Cortex of kidney (tissue), 1 donor: ENCODE measurements at places on chromosomes 7 and 10.

- no peak for DNase-seq
These were observed 54.1 kb upstream of the AKR1C1 start for GRCh38 chr10:4909118-4909517.

DNA sequence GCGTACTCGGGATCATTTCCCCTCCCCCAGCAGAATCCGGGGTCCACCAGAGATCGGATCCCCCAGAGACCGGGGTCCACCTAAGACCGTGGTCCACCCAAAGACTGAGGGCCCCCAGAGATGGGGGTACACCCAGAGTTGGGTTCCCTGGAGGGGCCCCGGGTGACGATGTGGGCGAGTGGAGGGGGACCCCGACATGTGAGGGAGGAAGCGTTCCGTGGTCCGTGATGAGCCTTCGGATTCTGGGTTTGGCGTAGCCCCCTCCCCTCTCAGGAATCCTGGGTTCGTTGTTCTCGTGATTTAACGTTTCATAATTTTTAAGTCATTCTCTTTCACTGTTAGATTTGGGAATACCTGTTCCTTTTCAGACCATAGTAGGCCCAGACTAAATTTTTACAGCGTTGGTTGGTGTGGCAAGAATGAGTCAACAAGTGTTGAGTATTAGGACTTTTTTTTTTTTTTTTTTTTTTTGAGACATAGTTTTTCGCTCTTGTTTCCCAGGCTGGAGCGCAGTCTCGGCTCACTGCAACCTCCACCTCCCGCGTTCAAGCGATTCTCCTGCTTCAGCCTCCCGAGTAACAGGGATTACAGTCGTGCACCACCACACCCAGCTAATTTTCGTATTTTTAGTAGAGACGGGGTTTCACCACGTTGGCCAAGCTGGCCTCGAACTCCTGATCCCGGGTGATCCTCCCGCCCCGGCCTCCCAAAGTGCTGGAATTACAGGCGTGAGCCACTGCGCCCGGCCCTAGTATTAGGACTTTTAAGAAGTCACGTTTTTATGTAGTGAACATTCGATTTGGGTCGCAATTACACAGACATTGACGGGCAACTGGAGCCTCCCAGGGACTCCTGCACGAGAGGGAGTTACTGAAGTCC is 672 bp downstream of the GTPBP4 start:
- DNase-seq, result no peak

DNA sequence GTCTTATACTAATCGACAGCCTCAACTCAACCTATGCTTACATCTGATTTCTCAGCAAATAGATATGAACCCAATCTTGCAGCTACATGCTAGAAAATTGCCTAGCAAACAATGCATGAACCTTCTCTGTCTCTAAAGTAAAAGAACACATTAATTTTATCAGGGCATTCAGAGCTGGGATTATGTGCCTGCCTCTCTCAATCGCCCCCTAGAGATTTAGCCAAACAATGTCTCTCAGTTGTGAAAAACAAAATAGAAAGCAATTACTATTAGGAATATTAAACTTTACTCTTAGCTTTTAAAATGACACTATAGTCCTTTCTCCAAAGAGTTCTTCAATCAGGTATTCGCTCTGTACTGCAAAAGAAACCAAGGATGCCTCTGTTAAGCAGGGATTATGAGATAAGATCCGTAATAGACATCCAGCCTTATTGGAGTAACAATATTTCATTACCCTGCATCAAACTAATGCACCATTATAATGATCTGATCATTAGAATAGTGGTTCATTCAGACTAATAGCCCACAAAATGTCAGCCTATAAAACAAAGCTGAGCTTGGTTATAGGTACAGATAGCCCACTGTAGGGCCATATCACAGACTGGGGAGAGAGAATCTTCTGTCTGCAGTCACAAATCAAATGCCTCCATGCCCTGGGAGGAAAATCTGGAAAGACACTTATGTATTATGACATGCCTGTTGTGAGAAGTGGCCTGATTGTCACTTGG is 736.9 kb downstream of the PARD3 start:
- DNase-seq, result no peak

DNA sequence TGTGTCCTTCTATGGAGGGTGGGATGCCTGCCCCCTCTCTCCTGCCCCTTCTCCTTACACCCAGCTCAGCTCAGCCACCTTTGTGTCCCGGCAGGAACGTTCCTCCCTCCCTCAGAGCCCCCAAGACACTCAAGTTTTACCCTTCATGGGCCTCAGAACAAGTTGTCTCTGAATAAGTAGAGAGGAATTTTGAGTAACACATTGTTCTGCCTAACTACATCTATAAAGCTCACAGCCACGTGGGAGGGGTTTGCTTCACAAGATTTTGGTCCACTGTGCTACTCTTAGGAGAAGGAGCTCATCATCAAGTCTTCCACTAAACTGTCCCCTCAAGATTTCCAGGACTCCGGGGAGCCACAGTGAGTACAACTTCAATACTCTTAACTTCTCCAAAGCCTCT is 51.6 kb upstream of the ZNF32 start:
- no peak for DNase-seq

DNA sequence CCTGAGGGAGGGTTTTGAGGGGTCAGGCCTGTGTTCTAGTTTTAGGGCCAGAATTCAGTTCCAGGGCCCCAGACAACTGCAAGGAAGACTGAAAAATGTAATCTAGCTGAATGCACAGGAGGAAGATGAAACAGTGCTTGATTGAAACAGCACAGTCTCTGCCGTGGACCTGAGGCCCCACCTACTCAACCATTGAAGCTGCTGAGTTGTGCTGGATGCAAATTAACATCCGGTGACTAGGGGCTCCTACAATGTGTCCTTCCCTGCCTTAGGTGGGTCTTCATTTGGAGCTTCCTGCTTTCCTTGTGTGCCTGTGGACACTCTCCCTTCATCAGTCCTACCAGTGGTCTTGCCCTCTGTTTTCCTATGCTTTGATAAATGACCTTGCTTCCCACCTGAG is 5.7 kb downstream of the GLRX3 start:
- DNase-seq, result no peak

DNA sequence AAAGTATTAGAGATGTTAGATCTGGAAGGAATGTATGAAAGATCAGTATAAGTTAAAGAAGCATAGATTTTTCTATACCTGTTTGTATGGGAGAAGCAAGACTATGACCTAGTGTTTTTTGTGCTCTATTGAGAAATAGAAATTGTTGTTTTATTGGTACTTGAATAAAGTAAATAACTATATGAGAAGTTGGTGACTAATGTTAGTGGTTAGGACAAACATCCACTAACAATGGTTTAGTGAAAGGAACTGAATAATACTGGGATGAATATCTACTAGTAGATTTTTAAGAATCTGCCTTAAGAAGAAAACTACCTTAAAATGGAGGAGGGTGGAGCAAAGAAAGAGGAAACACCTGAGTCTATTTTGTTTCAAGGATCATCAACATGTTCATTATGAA is 521.1 kb upstream of the POT1 start:
- DNase-seq, result no peak

DNA sequence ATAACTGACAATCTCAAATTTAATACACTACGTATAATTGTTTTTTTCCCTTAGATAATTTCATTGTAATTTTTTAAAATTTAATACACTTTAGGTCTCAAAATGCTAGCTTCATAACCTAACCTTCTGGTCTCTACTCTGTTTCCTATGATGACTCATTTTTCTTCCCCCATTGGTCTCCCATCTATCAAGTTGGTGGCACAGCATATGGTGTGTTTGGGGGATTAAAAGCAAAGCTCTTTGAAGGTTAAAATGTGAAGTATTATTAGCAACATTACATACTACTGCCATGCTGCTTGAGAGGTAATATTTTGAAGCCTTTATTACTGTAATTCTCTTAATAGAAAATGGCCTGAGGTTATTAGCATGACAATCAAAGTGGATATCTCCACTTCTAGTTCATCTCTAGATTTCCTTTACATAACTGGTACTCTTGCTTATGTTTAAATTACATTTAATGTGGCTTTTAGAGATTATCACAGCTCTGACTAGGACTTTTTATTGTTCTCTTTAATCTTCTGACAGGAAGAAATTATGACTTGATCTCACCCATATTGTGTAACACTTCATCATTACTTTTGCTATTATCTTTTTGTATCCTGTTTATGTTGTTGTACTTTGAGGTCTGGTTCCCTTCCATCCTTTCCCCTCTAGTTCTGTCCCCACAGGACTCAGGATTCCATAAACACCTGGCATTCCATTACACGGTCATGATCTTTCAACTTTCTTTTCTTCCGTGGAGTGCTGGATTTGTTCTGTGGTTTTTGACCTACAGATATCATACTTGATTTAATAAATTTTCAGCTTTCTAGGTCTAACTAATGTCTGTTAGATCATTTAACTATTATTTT is 185.1 kb downstream of the SEMA3D start:
- DNase-seq, result no peak

- no peak for DNase-seq
These were observed 67.5 kb downstream of the PARP12 start for GRCh38 chr7:139995017-139995915.

- DNase-seq, result no peak
These were observed 596.6 kb downstream of the GRM8 start for GRCh38 chr7:126656165-126656564.

DNA sequence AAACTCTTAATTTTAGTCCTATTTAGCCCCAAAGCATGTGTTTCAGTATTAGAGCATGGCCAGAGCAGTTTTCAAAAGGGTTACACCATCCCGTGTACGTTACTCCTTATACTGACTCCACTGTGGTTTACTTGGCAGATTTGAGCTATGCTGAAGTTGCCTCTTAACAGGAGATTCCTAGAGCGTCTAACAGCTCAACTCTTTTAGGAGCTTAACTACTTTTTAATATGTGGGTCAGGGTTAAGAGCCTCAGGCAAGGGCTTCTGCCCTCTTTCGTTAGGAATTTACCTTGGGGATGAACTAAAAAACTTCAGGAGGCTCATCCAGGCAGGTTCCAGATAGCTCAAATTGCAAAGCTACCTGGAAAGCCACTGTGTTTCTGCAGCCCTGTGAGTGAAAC is 674.8 kb upstream of the C7orf33 start:
- DNase-seq, result no peak

- DNase-seq, result no peak
These were observed 37.3 kb downstream of the ADAM12 start for GRCh38 chr10:126351021-126351420.

DNA sequence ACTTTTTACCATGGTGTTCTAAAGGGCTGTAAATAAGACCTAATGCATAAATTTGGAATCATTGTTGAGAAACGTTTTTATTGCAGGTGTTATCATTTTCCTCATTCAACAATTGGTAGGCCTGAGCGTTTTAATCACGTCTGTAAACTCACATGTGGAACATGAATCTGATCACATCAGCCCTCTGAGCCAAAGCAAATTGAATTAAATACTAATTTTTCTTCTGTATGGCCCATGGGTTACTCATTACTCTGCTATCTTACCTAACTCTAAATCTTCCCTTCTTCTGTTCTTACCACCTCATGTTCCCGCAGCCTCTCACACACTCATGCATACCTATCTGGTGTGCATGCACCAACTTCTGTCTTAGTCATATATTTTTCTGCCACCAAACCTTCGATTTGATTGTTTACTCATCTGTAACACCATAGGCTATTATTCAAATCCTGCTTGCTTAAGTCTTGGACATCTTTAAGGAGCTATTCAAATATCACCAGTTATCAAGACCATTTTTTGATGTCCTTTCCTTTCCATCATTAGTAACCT is 82.3 kb downstream of the NXPH1 start:
- DNase-seq, result no peak

DNA sequence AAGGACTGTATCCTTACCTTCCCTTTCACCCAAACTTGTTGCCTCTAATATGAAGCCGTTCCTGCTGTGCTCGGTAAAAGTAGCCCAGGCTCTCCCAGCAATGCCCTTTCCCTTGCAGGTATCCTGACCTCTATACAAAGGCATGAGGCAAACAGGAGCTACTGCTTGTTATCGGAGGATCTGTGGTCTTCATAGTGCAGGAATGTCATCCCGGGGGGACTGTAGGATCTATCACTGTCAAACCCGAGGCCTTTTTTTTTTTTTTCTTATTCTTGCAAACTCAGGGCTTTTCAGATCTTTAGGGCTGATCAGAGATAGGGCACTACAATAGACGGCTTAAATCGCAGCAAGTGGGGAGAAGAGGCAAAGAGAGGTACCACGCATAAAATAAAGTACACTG is 1206.6 kb downstream of the TYW1 start:
- DNase-seq, result no peak
